ENCODE measurements at places on chromosomes 5 and 9.

DNA sequence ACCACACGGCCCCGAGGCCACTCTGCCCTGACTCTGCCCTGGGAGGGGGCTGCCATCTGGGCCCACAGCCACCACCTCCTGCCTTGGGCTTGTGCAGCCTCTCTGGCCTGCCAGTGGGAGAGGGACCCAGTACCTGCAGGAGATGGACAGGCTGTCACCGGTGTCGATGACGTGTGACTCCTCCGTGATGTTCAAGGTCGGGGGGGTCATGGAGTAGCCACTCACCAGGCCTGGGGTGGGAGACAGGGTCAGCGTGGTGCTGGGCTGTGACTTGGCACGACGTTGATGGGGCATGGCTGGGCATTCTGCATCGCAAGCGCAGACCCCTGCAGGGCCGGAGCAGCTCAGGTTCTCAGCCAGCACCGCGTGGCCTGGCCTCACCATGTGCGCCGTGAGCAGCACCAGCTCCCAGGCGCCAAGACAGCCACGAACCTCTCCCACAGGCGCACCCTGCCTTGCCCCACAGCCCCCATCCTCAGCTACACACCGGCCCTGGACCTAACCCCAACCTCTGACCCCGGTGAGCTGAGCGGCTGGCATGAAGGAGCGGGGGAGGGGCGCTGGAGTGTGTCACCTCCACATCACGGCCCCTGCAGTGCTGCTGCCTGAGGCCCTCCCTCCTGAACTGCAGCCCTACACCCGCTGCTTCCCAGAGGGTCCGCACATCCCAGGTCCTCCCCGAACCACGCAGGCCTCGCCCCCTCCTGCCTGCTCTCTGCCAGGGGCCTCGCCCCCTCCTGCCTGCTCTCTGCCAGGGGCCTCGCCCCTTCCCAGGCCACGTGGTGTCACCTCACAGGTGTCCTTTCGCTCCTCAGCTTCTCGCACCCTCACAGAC is 17.6 kb downstream of the FLT4 start:
- DNase-seq, result no peak

GRCh38 chr5:157348049-157348400 is 82.1 kb downstream of the CYFIP2 start:
- no peak for DNase-seq

- DNase-seq, result peak; percentile 94
Measured at GRCh38 chr5:181223058-181223728, at the start of gene TRIM41. TRIM41 (plus strand) TSS chr5:181223281; CDS start chr5:181224000, 719 bp downstream.

- no peak for DNase-seq
Measured at GRCh38 chr9:84301851-84302250, 38.7 kb downstream of the SLC28A3 start.

DNA sequence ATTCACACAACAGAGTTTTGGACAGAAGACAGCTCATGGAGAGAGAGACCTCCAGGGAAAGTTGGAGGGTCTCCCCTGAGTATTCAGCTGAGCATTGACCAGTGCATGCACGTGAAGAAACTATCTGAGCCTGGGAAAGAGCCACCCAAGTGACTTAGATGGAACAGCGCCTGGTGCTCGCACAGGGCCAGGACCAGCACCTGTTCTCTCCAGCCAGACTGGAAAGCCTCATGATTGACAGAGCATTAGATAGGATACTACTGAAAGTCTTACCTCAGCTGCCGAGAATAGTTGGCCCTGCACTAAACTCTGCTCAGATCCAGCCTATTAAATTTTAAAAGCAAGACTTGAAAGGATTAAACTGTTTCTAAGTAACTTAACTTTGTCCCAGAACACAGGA is 28.3 kb upstream of the NEURL1B start:
- no peak for DNase-seq

DNA sequence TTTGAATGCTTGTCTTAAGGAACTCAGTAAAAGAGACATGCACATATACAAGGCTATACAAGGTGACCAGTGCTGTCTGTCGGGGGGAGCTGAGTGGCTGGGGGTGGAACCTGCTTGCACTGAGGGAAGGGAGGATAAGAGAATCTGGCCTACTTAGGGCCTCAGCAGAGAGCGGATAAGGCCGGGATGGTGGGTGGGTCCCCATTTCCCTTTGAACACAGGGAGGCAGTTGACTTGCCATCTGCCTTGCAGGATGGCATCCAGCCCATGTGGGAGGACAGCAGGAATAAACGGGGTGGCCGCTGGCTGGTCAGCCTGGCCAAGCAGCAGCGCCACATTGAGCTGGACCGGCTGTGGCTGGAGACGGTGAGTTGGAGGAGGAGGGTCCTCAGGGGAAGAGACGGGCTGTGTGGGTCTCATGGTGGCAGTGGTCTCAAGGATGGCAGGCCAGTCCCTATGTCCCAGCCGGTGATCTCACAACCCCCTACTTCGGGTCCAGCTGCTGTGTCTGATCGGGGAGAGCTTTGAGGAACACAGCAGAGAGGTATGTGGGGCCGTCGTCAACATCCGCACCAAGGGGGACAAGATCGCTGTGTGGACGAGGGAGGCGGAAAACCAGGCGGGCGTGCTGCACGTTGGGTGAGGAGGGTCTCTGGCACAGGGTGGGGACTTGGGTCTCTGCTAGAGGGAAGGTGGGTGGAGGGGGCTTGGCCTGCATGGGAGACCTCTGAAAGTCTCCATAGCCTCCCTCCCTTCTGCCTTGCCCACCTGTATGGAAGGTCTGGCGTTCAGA is 2.2 kb upstream of the TSPAN17 start:
- no peak for DNase-seq

GRCh38 chr5:1217596-1218206 is 7.5 kb upstream of the SLC6A18 start:
- DNase-seq, result no peak

GRCh38 chr9:72262063-72262462 is 102.9 kb downstream of the ZFAND5 start:
- no peak for DNase-seq

DNA sequence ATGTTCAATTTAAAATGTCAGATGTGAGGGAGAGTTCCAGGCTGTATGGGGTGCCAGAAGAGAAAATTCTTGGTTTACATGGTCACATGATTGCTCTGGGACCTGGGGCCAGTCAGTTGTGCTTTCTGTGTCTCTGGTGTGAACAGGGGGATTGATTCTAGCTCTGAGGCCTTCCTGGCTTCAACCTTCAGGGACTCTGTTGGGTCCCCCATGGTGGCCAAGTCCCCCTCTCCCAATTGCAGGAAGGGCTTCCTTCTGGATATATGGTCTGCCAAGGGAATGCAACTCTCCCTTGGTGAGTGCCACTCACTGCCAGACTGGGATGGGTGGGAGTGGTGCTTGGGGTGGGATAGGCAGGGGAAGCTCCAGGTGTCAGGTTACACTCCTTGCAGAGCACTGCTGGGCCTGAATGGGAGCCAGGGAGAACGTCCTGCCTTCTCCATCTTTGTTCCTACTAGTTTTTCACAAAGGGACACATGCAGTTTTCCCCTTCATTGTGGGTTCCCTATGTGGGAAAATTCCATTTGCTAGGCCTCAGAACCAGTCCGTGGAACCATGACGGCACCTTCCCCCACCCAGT is 153.2 kb downstream of the MELK start:
- no peak for DNase-seq

GRCh38 chr5:93240228-93240834 is 340.7 kb downstream of the NR2F1-AS1 start:
- DNase-seq, result no peak

GRCh38 chr5:79974886-79975285 is 16.2 kb downstream of the MTX3 start:
- DNase-seq, result no peak

DNA sequence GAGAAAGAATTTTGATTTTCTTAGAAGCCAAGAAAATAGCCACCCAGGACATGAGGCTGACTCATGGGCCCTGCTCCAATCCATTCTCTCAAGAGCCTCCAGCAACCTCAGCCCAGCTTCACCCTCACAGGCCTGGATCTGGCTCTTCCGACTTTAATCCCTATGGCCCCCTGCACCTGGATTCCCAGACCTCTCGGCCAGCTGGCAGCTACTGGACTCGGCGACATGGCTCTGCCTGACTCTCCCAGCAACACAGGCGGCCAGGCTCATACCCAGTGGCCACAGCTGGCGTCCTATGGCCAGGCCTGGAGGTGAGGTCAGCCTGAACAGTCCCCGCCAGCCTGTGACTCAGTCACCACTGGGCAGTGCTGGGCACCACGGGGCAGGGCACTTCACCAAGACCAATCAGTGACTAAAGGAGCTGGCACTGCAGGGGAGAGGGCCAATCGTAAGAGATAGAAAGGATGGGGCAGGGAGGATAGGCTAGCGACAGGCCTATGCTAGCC is 6.2 kb upstream of the PDLIM4 start:
- DNase-seq, result no peak

DNA sequence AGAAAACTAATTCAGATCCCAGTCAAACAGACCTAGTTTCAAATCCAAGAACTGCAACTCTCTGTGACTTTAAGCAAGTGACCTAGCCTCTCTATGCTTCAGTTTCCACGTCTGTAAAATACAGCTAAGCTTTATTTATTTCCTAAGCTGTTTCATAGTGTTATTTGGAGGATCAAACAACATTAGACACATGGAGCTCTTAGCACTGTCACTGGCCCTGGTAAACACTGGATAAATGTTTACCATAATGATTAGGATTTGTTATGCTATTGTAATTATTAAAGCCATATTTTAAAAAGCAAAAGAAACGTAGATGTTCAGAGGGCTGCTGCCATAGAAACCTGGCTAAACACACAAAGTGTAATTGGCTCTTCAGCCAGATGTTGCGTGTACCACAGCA is 26.6 kb upstream of the C5orf58 start:
- no peak for DNase-seq

Measured in GM12878 (cell line).